ENCODE measurements at places on chromosomes 2 and 18.

GRCh38 chr2:104249629-104250028 lies 604.3 kb upstream of the POU3F3 start:
- no peak for DNase-seq

GRCh38 chr2:53859206-53860181 lies at the start of gene GPR75:
Gene GPR75, minus strand, starts transcription at chr2:53859967. Its CDS starts 5,211 bp downstream, at chr2:53854756.
- DNase-seq, result no peak

- no peak for DNase-seq
These were observed 95.7 kb upstream of the HS6ST1 start for GRCh38 chr2:128414351-128414750.

DNA sequence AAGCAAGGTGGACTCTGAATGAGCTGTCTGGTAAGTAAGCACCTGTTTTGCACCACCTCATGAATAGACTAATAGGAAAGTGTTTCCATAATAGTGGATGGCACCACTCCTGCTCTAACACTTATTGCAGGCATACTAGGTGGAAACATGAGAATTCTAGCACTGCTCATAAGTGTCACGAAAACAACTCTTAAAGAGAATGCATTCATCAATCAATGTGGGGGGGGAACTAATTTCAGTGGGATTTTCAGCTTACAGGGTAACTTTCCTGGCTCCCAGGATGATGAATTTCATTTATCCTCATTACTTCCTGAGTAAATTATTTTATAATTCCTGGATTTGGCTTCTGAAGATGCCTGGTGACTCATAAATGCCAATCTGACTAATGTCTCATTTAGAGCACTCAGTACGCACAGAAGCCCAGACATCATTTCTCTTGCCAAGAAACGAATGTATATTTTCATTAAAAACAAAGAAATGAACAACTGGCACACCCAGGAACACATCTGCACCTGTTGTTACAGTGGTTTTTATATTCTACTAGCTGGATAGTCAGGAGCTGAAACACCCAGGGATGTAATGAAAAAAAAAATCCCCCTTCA lies 129.6 kb downstream of the PID1 start:
- no peak for DNase-seq

DNA sequence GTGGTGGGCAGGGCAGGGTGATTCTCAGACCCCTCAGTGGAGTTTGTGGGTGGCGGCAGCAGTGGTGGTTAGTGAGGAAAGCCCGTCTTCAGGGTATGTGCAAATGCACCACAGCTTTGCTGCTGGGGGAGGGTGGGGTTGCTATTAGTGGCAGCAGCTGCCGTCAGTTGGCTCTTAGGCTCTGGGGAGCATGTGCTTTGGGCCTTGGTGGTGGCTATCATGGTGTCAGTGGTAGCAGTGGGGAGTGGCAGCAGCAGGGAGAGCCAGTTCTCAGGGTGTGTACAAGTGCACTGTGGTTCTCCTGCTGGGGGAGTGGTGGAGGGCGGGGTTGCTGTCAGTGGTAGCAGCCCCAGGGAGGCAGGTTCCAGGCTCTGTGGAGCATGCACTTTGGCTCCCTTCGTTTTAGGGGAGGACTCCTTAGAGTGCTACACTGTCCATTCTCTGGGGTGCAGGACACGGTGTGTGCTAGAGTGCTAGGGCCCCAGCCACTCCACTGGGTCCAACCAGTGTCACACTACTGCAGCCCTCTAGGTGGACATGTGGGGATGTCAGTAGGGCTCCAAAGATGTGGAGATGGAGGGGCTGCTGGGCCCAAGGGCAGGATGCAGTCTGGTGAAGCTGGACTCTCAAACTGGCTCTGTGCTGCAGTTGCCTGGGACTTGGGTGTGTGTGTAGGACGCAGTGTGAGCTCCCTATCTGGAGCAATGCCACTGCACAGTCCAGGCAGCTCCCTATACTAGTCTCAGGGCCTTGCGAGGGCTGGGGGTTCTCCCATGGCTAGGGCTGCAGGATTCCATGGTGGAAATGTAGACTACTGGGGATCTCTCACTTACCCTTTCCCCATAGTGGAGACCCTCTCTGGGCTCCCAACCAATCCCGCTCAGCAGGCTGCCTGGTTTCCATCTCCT lies 45.3 kb downstream of the ADCYAP1 start:
- no peak for DNase-seq

- no peak for DNase-seq
These were observed 103.1 kb downstream of the SH3RF3 start for GRCh38 chr2:109231996-109232705.

DNA sequence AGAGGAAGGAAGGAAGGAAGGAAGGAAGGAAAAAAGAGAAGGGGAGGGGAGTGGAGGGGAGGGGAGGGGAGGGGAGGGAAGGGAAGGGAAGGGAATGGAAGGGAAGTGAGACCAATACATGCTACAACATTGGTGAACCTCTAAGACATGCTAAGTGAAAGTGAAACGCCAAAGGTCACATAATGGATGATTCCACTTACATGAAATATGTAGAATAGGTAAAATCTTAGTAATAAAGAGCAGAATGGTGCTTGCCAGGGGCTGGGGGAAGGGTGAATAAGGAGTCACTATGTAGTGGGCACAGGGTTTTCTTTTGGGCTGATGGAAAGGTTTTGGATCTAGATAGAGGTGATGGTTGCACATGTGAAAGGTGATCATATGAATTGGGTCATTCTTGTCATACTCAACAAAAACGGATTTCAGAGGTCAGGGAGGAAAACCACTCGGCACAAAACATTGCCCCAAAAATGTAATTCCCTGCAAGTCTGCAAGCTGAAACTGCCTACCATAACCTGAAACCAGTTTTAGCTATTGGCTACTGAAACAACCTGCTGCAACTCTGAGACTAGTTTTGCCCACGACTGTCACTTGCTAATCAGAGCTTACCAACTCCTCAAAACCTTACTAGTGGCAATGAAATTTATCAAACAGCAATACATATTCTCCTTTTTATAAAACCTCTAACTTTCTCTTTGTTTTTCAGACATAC lies 59.2 kb downstream of the CCDC141 start:
- DNase-seq, result no peak

DNA sequence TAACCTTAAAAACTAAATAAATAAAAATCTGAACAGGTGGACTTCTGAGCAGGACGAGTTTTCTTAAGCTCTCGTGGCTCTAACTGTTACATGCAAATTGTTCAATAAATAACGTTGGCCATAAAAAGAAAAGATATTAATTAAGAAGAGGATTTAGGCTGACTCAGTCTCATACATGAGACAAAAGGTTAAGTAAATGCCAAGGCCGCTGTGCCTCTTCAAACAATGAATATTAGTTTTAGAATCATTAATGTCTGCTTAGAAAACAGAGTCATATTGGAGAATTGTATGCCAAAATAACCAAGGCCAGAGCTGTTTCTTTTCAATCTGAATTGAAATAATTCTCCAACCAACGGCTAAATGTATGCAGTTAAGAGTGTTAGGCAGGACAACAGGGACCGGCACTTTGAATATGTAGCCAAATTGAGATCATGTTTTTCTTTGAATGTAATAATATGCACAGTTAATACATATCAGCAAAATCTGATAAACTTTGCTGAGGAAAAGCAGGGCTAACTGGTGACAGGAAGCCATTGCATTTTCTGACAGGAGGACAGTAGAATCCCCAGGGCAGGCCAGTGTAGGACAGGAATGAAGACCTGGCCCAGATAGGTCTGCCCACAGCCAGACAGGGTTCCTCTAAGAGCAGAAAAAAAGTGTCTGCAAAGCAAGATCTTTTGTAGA lies 1041.4 kb upstream of the FANCL start:
- no peak for DNase-seq

DNA sequence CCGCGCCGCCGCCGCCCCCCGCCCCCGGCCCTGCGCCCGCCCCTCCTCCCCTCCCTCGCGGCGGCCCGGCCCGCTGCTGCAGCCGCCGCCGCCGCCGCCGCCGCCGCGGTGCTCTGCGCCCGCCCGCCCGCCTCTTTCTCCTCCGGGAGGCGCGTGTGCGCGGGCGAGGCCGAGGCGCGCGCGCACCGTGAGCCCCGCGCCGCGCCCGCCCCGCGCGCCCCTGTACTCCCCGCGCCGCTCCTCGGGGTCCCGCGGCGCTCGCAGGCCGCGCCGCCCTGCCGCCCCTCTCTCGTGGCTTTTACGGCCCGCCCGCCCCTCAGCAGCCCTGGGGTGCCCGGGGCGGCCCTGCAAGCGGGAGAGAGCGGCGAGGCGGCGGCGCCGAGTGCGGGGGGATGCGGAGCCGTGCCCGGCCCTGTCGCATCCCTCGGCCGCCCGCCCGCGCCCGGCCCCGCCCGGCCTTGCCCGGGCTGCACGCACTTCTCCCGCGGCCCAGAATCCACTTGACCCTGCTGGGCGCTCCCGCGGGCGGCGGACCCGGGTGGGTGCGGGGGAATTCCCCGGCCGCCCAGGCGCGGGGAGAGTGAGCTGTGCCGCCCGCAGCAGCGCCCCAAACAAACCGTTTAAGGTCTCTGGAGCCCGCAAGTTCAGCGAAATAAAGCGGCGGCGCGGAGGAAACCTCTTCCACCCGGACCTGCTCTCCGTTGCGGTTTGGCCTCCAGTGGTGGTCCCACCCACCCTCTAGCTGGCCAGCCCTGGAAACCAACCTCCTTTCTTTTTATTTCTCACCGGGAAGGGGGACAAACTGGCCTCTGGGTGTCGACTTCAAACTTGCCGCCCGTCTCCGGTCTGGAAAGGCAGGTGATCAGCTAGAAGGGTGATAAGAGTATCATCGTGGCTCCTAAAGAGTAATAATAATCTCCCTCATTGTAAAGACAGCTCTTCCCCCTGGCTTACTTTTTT lies 37.4 kb downstream of the AFF3 start:
- no peak for DNase-seq

- DNase-seq, result no peak
These were observed 62.0 kb downstream of the LTBP1 start for GRCh38 chr2:33008716-33009115.

DNA sequence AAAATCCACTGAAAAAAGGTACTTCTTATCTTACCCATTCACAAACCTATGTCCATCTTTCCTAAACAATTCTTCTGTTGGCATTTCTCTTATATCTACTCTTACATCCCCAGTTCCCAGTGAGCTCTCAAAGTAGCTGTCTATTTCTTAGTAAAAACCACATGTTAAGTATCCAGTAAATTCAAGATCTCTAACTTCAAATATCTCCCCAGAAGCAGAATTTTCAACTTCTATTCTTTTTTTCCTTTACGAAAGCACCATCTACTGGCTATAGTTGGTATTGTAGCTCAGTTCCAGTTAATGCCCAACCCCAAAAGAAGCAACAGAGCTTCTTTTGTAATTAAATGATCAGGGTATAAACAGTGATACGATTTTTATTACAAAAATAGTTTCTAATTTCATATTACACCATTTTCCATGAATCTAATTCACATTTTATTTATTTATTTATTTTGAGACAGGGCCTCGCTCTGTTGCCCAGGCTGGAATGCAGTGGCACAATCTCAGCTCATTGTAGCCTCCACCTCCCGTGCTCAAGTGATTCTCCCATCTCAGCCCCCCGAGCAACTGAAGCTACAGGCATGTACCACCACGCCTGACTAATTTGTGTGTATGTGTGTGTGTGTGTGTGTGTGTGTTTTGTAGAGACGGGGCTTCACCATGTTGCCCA lies 28.5 kb downstream of the HRH4 start:
- DNase-seq, result no peak

GRCh38 chr2:225122583-225123486 lies 80.6 kb upstream of the DOCK10 start:
- DNase-seq, result no peak

GRCh38 chr2:211351987-211352386 lies 795.6 kb downstream of the CPS1 start:
- DNase-seq, result no peak

GRCh38 chr2:14270036-14270582 lies 362.4 kb upstream of the LRATD1 start:
- DNase-seq, result no peak

GRCh38 chr2:33770023-33770422 lies 170.9 kb upstream of the FAM98A start:
- no peak for DNase-seq

DNA sequence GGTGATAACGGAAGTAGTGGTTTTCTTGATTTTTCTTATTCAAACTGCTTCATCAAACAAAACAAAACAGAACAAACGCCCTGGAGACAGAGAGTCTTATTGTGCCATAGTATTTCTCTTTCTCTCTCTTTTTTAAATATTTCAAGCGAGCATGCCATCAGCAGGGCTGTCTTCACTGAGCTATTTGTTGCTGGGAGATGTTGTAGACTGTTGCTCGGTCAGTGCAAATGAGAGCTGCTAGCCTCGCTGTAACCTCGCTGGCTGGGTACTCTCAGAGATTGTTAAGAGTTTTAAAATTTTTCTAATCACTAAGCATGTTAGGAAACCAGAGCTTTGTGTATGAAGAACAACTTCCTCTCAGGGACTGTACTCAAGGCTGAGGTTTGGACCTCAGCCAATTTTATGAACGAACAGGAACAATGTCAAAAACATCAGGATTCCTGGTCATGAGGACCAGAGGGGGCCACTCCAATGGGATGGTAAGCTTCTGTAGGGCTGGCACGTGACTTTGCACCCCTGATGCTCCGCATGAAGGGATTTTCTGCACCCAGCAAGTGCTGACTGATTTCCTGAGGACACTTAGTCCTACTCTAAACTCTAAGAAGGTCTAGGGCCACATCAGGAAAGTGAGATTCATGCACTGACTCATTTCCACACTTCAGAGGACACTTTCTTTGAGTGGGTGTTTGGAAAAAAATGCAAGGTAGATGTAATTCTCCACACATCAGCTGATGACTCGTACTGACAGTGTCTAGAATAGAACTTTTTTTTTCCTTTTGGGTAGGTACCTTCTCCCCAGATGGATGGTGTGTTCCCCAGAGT lies 59.8 kb upstream of the IL1R1 start:
- DNase-seq, result no peak

- DNase-seq, result no peak
These were observed 30.8 kb downstream of the AAK1 start for GRCh38 chr2:69612707-69613106.

DNA sequence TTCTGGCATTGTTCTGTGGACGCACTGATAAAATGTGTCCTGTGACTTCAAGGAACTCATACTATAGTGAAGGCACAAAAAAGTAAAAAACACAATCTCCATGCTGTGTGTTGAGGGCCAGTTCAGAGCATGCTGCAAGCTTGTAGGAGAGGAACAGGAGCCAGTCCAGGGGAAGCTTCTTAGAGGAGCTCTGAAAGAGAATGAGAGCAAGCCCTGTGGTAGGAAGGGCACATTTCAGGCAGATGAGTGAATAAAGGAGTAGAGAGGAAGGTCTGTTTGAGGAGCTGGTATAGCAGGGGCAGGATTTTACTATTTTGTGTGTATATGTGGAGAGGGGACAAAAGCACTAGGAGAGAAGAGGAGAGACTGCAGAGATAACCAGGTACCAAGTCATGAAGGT lies 478.3 kb downstream of the ZEB2 start:
- no peak for DNase-seq

- DNase-seq, result peak; percentile 24
These were observed 109.9 kb upstream of the CAB39 start for GRCh38 chr2:230602562-230603230.

GRCh38 chr2:227308784-227309183 lies 16.3 kb upstream of the MFF start:
- DNase-seq, result no peak

GRCh38 chr2:25368660-25369059 lies 26.9 kb upstream of the DNMT3A start:
- DNase-seq, result no peak

DNA sequence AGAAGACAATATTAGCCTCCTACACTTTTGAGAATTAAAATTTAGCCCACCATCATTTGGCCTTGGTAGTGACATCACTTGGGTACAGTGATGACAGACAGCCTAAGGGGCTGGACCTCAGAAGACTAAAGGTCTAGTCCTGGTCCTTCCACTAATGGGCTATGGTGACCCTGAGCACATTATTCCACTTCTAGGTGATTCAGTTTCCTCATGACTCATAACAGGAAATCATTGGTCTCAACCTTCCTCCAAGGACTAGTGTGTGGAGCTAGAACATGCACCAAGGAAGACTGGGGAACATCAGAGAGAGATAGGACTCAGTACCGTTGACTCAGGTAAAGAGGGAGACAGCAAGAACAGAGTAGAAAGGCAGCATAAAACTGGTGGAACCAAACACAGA lies 64.0 kb downstream of the TFCP2L1 start:
- DNase-seq, result no peak
